ENCODE measurements at places on chromosomes 11 and 22.

DNA sequence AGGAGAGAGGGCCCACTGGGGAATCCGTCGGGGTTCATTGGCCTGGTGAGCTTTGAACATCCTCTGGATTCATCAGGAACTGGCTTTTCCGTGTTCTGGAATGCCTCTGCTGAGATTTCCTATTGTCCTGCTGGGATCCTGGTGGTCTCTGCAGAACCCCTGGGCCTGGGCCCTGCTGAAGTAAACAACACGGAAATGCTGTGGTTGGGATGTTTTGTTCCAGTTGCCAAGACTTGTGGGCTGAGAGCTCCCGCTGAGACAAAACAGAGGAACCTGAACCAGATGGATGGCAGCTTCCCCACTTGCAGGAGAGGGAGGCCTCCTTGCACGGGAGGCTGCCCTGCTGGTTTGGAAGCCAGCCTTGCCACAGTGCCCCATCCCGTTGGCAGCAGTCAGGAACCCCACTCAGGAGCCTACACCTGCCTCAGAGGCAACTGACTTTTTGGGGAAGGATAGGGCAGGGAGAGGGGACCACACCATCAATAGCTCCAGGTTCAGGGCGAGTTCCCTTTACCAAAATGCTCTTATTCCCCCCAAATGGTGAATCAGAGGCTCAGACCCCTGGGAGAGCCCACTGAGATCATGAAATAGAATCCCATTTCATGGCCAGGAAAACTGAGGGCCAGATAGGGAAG is 60.7 kb downstream of the LRRC32 start:
- no peak for DNase-seq

DNA sequence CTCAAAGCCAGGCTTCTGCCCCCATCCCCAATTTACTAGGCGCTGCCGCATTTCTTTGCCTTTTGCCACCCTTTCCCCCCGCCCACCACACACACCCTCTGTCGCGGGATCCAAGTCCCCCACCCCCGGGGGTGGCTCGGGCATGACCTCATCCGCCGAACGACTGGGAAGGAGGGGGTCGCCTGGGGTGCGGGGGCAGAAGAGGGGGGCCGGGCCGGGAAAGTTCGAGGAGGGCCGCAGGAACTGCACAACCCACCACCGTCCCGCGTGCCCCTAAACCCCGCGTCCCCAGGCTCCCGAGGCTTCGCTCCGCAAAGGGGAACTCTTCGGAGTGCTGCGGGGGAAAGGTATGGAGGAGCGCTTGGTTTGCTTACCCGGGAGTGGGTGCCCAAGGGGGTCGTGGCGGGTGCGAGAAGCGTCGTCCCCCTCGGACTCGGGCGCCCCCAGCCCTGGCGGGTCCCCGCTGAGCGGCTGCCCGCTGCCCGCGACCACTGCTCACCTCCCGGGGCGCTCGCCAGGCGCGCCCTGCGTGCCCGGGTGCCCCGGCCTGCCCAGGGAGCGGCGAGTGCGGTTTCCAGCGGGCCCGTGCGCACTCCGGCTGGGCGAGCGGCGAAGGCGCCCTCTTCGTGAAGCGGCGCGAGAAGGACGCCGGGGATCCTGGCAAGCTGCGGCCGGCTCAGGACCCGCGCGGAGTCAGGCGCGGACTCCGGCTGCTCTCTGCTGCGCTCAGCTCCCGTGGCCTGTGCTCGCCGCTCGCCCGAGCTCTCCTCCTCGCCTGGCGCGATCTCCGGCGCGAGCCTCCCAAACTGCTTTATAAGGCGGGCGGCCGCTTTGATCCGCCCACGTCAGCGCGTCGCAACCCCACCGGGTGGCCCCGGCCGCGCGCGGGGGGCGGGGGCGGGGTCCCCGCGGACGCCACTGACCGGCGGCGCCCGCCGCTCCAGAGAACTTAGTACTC is 4.0 kb upstream of the WNT11 start:
- DNase-seq, result no peak

GRCh38 chr22:50080077-50080465 is 5.2 kb downstream of the MLC1 start:
- no peak for DNase-seq

DNA sequence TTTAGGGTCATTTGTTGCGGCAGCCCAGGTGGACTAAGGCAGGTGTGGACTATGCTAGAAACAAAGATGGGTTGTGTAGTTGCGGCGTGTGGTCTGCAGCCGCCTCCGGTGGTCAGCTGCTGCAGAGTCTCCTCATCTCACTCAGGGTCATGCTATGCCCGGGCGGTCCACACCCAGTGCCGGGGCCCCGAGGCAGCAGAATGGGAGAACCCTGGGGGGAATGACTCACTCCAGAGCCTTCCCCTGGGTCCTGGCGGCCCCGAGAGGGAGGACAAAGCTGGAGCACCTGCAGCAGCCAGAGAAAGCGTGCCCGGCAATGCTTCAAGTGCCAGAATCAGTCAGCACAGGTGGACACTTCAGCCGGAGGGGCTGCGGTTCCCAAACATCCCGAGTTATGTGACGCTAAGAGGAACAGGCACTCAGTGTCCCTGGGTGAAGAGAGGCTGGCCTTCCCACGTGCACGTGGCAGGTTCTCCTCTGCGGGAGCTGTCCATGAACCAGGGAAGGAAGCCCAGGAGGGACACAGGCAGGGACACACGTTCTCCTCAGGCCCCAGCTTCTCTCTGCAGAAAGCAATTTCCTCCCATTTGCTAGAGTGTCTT is 289.6 kb upstream of the B3GAT1 start:
- DNase-seq, result no peak

- no peak for DNase-seq
Observed at GRCh38 chr11:61173456-61173855, 12.2 kb upstream of the VPS37C start.

- DNase-seq, result no peak
Observed at GRCh38 chr11:16456366-16456765, 100.0 kb upstream of the SOX6 start.

DNA sequence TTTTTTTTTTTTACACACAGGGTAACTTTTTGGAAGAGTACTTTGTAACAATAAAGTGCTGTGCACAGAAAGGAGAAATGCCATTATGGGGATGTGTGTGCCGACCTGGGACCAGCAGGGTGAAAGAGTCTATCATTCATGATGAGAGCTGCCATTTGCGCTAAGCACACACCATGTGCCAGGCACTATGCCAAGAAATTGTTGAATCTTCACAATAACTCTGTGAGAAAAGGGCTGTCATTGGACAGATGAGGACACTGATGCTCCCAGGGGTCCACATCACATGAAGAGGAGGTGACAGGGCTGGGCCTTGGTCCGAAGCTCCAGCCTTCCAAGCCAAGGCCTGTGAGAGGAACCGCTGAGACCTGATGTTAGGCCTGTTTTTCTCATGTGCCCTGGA is 5.6 kb downstream of the DUSP18 start:
- no peak for DNase-seq

GRCh38 chr11:121936370-121936769 is 179.6 kb downstream of the BLID start:
- no peak for DNase-seq

DNA sequence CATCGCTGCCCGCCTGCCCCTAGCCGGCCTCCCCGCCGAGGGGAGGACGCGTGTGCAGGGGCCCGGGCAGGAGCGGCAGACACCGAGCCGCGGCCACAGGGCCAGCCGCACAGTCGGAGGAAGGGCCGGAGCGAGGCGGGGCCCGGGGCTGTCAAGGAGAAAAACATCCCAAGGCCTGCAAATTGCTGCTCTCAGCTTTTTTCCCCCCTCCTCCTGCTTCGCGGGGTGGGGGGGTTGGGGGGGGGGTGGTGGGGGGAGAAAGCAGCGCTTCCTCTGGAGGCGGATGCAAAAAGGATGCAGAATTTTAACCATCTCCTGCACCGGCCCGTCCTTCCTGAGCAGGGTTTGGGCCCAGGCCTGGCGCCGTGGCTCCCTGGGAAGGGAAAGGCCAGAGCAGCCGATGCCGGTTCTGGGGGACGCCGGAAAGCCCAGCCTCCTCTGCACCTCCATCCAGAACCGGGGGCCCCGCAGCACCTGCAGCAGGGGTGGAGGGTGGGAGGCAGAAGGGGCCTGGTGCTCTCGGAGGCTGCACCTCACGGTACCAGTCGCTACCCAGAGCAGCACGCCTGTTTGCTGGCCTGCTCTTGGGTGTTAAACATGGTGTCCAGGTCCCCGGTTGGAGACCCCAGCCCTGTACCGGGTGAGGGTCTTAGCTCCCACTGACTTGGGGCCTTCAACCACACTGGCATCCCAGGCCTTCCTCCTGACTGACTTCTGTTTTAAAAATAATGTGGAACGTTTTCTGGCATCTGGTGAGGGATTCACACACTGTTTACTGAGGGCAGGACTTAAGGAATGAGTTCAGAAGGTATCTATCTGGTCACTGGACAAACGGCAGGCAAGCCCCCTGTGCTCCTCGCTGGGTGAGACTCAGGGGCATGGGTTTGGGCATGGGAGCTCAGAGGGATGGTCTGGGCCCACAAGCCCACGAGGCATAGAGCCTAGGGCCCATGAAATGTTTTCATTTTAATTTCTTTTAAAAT is 77.4 kb upstream of the WNT7B start:
- DNase-seq, result peak; percentile 33

DNA sequence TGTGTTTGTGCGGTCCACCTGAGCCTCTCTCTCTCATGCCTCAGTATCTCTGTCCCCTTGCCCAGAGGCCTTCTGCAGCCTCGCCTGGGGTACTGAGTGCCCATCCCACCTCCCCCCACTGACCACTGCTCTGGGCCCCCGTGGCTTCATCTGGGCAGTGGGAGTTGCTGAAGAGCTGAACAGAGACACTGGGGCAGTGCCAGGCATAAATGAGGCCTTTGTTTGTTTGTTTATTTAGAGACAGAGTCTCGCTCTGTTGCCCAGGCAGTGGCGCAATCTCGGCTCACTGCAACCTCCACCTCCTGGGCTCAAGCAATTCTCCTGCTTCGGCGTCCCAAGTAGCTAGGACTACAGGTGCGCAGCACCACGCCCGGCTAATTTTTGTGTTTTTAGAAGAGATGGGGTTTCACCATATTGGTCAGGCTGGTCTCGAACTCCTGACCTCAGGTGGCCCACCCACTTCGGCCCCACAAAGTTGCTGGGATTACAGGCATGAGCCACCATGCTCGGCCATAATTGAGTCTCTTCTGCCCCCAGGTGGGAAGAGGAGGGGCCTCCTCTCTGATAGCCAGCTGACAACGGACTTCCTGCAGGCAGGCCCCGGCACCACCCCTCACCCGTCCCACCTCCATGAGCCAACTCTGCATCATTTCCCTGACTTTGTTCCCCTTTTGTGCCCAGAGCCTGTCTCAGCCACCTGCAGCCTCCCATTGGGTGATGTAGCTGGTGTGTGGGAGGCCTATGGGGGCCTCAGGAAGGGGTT is 9.3 kb downstream of the CRYBB3 start:
- no peak for DNase-seq

DNA sequence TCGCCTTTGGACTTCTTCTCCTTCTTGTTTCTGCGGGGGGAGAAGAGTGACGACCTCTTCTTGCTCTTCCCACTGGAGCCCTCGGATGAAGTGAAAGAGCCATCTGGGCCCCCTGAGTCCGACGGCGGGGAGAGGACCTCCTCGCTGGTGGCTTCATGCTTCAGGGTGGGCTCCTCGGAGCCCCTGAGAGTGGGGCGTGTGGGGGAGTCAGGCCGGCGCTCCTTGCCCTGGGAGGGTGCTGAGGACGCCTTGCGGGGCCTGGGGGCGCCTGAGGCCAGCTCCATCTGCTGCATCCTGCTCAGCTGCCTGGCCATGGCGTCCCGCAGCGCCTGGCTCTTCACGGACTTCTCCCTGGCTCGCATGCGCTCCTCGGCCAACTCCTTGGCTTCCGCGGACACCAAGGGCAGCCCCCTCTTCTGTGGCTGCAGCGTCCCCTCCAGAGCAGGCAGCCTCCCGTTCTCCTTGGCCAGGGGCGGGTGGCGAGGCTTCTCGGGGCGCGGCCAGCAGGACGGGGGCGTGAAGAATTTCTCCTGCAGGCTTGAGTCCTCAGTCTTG is 43.3 kb upstream of the BID start:
- no peak for DNase-seq
